CD8-positive, alpha-beta T cell (primary cell): ENCODE measurements at places on chromosomes 12 and 14.

GRCh38 chr14:99759546-99759925, 33.7 kb upstream of the EML1 start:
- DNase-seq: no peak

- DNase-seq: no peak
Observed at GRCh38 chr14:101207897-101208296, 304.4 kb upstream of the RTL1 start.

DNA sequence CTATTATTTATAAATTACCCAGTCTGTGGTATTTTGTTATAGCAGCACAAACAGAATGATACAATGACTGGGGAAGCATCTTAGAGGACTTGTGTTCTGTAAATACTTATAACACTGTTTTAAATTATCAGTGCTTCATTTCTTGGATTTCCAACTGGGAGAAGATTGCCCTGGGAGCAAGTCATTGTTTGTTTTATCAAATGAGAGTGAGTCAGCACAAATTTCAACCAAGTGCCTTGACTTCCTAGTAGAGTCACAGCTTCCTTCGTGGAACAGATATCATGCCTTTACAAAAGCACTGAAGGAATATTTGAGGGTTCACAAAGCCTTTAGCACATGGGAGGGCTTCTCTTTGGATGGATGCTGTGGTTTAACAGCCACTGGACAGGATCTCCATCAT, 234.1 kb downstream of the KTN1 start:
- DNase-seq: no peak

GRCh38 chr14:90575336-90575735, 178.5 kb downstream of the CALM1 start:
- DNase-seq: no peak

- no peak for DNase-seq
Observed at GRCh38 chr12:55729819-55730818, 1.3 kb upstream of the CD63 start.

DNA sequence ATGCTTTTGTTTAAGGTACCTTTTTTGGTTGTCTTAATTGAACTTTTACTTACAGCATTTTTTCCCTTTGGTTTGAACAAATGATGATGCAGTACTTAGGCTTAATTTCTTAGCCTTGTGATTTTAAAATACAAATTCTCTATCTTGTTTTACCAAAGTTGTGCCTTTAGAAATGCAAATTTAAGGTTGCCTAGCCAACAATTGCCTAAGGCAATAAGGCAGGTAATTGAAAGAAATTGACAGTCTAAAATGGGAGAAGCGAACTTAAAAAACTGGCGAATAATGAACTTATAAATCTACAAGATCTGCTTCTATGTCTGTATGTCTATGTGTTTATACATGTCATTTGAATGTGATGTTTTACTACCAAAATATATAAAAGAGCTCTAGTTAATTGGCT, 23.6 kb upstream of the CD69 start:
- DNase-seq: no peak

DNA sequence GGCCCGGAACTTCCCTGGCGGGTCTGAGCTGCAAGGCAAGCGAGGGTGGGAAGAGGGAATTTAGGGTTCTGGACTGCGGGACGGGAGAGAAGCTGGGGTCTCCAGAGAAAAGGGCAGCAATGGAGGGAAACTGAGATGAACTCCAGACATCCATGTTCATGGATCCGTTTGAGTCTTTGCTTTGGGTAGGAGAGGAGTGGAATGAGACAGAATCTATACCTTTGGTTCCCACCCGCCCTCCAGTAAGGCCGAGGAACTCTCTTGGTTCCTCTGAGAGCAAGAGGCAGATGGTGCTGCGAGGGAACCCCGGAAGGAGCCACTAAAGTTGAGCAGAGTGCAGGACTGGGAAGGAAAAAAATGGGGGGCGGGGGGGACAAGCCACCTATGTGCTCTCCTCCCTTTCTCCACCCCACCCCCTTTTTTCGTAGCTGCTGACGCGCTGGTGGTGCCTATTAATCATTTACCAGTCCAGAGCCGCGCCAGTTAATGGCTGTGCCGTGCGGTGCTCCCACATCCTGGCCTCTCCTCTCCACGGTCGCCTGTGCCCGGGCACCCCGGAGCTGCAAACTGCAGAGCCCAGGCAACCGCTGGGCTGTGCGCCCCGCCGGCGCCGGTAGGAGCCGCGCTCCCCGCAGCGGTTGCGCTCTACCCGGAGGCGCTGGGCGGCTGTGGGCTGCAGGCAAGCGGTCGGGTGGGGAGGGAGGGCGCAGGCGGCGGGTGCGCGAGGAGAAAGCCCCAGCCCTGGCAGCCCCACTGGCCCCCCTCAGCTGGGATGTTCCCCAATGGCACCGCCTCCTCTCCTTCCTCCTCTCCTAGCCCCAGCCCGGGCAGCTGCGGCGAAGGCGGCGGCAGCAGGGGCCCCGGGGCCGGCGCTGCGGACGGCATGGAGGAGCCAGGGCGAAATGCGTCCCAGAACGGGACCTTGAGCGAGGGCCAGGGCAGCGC, 1.2 kb downstream of the SSTR1 start:
- DNase-seq: no peak

GRCh38 chr14:56733396-56733795, 76.9 kb downstream of the OTX2 start:
- no peak for DNase-seq

DNA sequence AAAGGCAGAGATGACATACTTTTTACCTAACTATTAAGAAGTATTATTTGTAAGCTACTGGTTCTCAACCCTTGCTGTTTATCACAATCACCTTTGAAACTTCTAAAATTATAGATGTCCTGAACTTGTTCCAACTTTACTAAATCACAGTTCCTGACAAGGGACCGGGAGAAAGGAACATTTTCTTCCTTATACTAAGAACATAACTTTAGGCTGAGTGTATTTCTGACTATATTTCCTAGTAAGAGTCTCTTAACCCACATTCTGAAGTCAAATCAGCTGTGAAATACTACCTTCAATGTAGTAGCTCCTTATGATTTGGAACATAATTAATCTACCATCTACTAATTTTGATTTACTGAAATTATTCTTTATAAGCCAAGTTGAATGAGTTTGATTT, 80.2 kb downstream of the BAZ1A start:
- DNase-seq: no peak

DNA sequence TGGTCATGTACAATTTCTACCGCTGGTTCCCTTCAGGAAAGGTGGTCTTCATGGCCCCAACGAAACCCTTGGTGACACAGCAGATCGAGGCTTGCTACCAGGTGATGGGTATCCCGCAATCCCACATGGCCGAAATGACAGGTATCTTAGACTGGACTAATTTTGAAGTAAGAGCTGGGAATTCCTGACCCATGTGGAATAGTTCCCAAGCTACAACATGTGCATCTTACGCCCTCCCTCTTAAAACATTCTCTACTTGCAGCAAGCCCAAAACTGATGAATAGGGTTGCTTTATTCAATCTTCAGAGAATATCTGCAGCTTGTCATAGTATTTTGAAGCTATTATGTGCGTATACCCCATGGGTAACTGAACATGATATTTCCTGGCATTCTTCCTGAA, 669 bp downstream of the FANCM start:
- no peak for DNase-seq

DNA sequence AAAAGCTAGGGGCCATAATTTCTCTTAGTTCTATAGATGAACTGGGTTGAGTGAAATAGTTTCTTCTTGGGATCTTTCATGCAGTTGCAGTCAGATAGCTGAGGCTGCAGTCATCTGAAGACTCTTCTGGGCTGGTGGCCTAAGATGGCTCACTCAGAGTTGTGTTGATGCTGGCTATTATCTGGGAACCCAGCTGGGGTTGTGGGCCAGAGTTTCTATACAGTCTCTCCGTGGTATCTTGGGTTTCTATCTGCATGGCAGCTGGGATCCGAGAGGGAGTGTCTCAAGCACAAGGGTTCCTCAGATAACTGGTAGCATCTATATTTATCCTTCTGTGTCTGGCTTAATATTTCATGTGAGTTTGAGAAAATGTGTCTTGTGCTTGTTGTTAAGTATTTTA, 21.1 kb downstream of the AVPR1A start:
- no peak for DNase-seq

DNA sequence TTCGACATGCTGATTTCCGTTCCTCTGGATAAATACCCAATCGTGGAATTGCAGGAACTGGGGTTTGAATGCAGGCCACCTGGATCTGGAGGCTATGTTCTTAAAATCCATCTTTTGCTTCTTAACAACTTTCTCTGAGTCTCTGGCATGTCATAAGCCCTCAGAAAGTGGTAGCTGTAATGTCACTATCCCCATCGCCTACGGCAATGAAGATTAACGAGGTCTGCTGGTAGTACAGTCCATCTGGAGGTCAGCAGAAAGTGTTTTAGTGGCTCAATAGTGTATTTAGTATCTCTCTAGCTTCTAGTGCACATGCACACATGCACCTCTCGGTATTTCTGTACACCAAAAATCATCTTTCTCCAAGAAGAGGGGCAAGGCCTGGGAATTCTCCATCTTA, 130.3 kb upstream of the NOS1 start:
- no peak for DNase-seq

GRCh38 chr12:26452511-26452910, 257.1 kb downstream of the SSPN start:
- DNase-seq: no peak

DNA sequence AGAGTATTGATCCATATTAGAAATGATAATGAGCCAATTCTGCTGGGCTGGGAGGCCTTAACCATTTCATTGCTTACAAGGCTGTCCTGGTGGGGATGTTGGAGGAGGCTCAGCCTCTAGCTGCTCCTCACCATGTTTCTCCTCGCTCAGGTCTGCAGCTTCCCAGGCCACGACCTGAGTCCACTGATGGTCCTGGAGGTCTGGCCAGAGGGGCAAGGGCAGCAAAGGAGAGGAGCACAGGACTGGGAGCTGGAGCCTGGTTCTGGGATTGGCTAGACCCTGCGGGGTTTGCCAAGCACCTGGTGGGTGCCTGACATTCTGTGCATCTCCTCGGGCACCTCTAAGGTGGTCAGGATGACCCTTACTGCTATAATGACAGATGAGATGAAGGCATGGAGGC, 92.6 kb downstream of the KIF26A start:
- no peak for DNase-seq

DNA sequence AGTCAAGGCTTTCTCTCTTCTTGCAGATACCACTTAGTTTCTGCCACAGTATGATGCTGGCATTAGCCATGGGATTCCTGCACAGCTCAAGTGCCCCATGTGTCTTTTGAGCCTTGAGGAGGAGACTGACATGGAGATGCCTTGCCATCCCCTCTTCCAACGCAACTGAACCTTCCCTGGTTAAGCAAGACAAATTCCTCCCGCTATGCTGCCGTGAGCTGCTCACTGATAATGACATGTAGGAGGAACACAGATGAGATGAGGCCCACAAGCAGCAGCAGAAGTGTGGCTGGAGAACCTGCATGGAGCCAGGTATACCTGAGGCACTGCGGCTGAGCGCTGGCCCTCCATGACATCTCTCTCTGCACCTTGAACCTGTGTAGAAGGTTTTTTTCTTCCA, 15.4 kb upstream of the PPP1R1A start:
- no peak for DNase-seq

DNA sequence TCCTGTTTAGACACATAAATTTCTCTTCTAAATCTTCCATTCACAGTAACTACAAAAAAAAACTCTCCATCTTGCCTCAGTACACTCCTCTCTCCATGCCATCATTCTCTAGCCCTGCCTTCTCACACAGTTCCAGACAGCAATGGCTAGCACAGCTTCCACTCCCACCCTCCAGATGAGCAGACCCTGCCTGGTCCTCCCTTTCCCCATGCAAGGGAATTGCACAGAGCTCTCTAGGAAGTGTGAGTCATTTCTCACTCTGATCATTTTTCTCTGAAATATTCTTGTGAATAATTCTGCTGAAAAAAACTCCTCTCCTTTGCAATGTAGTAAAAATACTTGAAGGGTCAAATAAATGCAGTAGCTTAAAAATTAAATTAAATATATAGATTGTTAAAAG, 170.6 kb downstream of the BMP4 start:
- DNase-seq: no peak

DNA sequence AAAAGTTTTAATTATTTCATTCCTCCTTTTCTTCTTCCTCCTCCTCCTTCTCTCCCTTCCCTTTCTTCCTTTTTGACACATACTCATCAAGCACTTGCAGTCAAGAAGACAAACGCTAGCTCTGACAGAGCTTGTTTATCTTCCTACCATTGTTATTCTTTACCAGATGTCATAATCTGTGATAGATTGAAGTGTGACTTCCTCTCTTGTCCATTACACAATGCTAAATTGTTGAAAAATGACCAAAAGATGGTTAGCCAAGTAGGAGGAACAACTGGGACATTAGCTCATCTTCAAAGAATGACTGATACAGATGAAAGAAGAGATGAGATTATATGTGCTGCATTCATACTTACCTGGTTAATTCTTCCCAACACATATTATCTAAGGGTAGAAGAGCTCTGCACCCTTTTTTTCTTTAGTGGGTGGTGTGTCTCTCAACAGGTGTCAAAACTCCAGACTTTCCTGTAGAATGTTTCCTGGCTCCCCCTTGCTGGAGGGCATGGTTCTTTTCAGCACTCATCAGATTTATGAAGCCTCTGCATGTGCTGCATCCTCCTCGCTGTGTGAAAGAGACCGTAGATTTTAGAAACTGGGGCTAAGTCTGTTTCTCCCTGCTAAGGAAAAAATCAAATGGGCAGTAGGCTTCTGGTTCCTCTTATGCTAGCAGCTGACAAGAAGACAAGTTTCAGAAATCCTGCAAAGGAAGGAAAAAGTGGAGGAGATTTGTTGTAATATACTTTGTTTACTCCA, 147.1 kb downstream of the TMX1 start:
- no peak for DNase-seq

- DNase-seq: peak; percentile 29
Observed at GRCh38 chr12:3129301-3130056, 52.3 kb downstream of the TSPAN9 start.

DNA sequence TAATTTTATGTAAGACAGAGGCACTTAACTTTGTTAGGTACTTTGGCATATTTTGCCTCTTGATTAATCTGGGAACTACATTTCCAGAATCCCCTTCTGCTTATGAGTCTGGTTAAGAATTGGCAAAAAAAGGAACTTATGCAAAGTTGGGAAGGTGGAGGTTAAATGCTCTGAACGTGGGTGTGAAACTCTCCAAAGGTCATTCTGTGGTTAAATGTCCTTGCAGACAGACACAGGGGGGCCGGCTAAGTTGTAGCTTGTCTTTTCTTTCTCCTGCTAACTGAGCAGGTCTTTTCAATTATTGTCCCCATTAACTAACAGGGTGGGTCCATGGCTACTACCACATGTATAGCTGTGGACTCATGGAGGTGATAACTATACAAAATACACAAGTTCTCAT, 248.6 kb upstream of the NOVA1 start:
- DNase-seq: no peak

DNA sequence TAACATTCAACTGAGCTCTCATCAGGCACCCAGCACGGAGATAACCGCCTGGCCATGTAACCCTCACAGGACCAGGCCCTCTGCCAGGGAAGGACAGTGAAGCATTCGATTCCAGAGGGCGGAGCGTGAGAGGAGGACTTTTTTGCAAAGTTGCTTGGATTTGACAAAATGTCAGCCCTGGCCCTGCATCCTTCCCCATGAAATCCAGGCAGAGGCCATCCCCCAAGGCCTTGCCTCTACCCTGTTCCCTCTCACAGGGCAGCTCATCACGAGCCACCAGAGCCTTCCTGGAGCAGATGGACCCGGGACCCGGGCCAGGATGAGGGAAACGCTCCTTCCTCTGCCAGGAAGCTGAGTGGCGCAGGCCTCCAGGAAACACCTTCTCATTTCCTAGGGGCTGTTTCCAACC, 17.0 kb downstream of the CAMKK2 start:
- DNase-seq: no peak

- DNase-seq: peak; percentile 12
Observed at GRCh38 chr12:28172434-28173030, 17.7 kb upstream of the CCDC91 start.
